ENCODE measurements at places on chromosomes 2 and 18. TPM values are rescaled to one million over a fixed set of nuclear protein-coding genes. Genes with fewer than 3 reads are reported as not detected.

CPO gene
- 0.42 TPM for polyA plus RNA-seq

OXER1 gene
- polyA plus RNA-seq, result 0.04 TPM

GALR1 gene
- not detected for polyA plus RNA-seq

LBH gene
- polyA plus RNA-seq, result 9.7 TPM

DNA sequence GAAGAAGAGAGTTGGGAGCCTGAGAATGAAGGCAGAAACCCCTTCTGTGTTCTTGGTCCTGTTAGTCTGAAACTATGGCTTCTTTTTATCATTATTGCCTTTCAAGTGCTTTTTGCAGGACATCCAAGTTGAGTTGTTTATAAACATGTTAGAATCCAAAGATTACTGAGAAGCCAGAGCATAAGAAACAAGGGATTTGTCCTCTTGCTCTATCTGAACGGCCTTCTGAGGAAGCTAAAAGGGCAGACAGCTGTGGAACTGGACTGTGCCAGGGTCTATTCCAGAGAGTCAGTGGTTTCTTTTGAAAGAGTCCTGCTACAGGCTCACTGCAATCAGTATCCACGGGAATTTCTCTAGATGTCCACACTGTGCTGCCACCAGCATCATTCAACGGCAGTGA, 86.6 kb downstream of the ARHGAP28 start:
- no peak for DNase-seq
- H3K4me1 ChIP-seq, result no peaks in the 10 kb centered on the region
- no peaks in the 10 kb centered on the region for H3K36me3 ChIP-seq
- H3K27me3 ChIP-seq, result no peaks in the 10 kb centered on the region
- H3K27ac ChIP-seq, result no peak overlapping the region

- H3K4me1 ChIP-seq, result no peaks in the 10 kb centered on the region
- no peak overlapping the region for H3K27ac ChIP-seq
- H3K27me3 ChIP-seq, result no peaks in the 10 kb centered on the region
- H3K36me3 ChIP-seq, result no peaks in the 10 kb centered on the region
- no peak overlapping the region for H3K4me3 ChIP-seq
These were observed 83.5 kb downstream of the MYO5B start for GRCh38 chr18:50111398-50111797.

Measured in psoas muscle (tissue), 8 donors.